ENCODE measurements at places on chromosomes 5 and 9.

DNA sequence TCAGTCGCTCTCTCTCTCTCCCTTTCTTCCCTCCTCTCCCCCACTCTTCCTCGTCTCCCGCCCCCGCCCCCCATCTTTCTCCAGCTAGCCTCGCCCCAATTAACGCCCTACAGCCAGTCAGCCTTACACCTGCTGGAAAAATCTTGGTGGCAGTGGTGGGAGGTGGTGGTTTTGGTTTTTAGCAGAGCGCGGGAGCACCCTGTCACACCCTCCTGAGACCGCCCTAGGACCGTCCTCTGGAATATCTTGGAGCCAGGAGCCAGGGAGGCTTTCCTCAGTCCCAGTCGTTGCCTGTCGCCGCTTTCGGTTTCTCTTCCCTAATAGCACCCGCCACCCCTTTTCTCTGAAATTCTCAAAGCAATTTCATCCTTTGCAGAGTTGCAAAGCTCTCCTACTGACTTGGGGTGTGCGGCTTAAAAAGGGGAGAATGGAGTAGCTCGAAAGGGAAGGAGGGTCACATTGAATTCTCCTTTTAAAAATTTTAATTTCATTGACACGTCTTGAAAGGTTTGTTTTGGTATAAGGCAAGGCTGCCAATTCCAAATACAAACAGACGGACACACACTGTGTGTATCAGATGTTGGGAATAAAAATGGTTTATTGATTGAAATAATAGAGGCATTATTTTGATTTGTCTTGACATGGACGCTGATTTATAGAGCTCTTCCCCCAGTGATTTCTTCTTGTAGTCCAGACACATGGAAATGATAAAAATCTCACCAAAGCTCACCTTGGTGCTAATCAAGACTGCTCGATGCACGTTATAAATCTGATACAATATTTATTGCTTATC, 301.3 kb downstream of the PARP8 start:
- no peak for DNase-seq

DNA sequence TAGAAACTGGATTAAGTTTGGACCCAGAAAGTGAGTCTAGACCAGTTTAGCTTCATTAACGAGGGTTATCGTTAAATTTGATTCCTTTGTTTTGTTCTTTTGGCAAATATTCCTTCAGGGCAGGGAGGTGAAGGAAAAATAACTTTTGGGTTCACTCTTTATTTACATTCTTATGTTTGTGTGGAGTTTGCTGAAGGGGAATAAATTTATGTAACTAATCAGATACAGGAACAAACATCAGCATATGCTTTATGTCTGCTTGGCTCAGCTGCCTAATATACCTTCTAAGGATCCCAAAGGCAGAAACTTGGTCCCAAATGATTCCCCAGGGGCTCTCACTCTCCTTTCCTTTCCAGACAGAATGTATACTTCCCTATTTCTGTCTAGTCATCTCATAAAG, 132.4 kb downstream of the MCTP1 start:
- DNase-seq: no peak

DNA sequence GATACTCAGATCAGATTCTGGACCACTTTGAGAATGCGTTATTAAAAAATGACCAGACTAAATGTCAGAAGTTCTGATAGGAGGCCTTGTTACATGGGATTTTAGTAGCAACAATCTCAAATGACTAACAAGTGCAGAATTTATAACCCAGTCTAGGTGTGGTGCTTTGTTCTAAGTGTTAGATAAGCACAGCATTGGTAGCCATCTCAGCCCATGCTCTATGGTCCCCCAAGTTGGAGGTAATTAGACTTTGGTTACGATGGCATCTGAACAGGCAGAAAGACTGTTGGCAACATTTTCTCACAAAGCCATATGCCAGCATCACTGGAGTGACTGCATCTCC, 140.4 kb upstream of the RPS23 start:
- DNase-seq: no peak

- DNase-seq: peak; percentile 91
These were observed 40.1 kb downstream of the DCAF10 start for GRCh38 chr9:37840560-37841194.

DNA sequence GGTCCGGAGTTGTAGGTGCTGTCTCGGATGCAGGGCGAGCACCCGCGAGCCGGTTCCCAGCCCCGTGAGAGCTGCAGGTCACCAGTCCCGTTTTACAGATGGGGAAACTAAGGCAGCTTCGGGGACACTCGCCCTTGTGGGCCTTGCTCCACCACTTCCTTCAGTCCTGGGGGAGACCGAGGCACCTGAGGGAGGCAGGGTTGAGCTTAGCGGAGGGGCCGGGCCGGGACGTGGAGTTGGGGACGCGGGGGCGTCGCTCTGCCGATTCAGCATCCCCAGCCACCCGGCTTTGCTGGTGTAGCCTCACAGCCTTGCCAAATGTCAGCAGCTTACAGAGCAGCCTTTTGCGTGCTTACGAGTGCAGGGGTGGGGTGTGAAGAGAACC, 530 bp downstream of the BBLN start:
- DNase-seq: no peak

- peak; percentile 81 for DNase-seq
These were observed 36.1 kb downstream of the PAPPA start for GRCh38 chr9:116189683-116190082.
